Skin of body (tissue), 3 donors: ENCODE measurements at places on chromosomes 1 and 21. TPM values are rescaled to one million over a fixed set of nuclear protein-coding genes. Genes with fewer than 3 reads are reported as not detected.

The FHL3 gene
- total RNA-seq, result 23.4 TPM

The FCER1G gene
- 12.4 TPM for total RNA-seq

The OR2T29 gene
- total RNA-seq, result not detected

The B3GALT2 gene
- 3.3 TPM for total RNA-seq

The CATSPERE gene
- 1.9 TPM for total RNA-seq

The WNT2B gene
- 4.7 TPM for total RNA-seq

The C2CD4D gene
- total RNA-seq, result not detected

The RPF1 gene
- total RNA-seq, result 30.2 TPM

The COL6A1 gene
- 545 TPM for total RNA-seq

The C4BPB gene
- 0.30 TPM for total RNA-seq

The RIMKLA gene
- total RNA-seq, result 0.10 TPM

The KHDRBS1 gene
- 75.1 TPM for total RNA-seq

The STYXL2 gene
- 12.5 TPM for total RNA-seq

The ASCL5 gene
- total RNA-seq, result not detected

The SCNM1 gene
- total RNA-seq, result 19.2 TPM

The CASQ1 gene
- total RNA-seq, result 109 TPM

The F13B gene
- not detected for total RNA-seq

The MECR gene
- 15.0 TPM for total RNA-seq

The FCRL1 gene
- 0.39 TPM for total RNA-seq

The HMCN1 gene
- 109 TPM for total RNA-seq

The SELENBP1 gene
- total RNA-seq, result 46.2 TPM

The PTCH2 gene
- 7.2 TPM for total RNA-seq

The DPYD gene
- total RNA-seq, result 21.7 TPM

The SYT6 gene
- 0.10 TPM for total RNA-seq

The AADACL4 gene
- total RNA-seq, result 0.79 TPM

The A3GALT2 gene
- not detected for total RNA-seq

The MCOLN2 gene
- 1.8 TPM for total RNA-seq

The PAX7 gene
- total RNA-seq, result 1.4 TPM

The SLAMF6 gene
- total RNA-seq, result 0.39 TPM

The CD160 gene
- not detected for total RNA-seq

The SSBP3 gene
- total RNA-seq, result 21.7 TPM

The RYR2 gene
- 1.1 TPM for total RNA-seq

The LAMC2 gene
- total RNA-seq, result 14.1 TPM

The FCRL5 gene
- 0.10 TPM for total RNA-seq

The SMCP gene
- total RNA-seq, result not detected

The MARCKSL1 gene
- 39.8 TPM for total RNA-seq

The LCE2B gene
- total RNA-seq, result 5.9 TPM

The ERICH3 gene
- 0.10 TPM for total RNA-seq

The KIF21B gene
- 1.6 TPM for total RNA-seq

The CR1 gene
- total RNA-seq, result 3.8 TPM

The CAMK1G gene
- not detected for total RNA-seq

The ASH1L gene
- 46.6 TPM for total RNA-seq

The ZNF672 gene
- 11.2 TPM for total RNA-seq

The MEX3A gene
- total RNA-seq, result 6.6 TPM

The AGL gene
- 41.4 TPM for total RNA-seq

The PTAFR gene
- 3.1 TPM for total RNA-seq

The RNF186 gene
- total RNA-seq, result not detected

The PGM1 gene
- total RNA-seq, result 52.6 TPM

The SLC16A4 gene
- total RNA-seq, result 3.1 TPM
